CD8-positive, alpha-beta memory T cell (primary cell): ENCODE measurements at places on chromosomes 1 and 21. TPM values are rescaled to one million over a fixed set of nuclear protein-coding genes. Genes with fewer than 3 reads are reported as not detected.

The CD58 gene
- polyA plus RNA-seq = 49.1 TPM

GRCh38 chr1:247350587-247350986 lies 18.9 kb upstream of the ZNF496 start:
- DNase-seq = no peak

DNA sequence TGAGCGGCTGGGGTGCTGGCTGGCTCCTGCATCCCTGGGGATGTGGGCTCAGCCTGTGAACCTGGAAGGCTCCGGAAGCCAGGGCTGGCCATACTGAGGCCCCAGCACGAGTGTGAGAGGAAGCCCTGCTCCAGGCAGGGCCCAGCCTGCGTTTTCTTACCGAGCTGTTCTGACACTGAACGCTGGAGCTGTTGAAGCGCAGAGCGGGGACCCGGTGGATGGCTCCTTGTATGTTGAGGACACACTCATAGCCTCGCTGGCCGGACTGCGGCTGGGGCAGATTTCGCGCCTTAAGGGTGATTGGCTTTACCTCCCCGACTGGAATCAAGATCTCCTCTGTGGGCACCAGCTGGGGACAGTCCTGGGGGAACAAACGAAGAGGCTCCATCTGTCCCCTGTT lies 160.0 kb downstream of the PLXNA2 start:
- no peak for DNase-seq

- DNase-seq = no peak
Measured at GRCh38 chr1:41627491-41628280, 143.2 kb upstream of the EDN2 start.

The PKLR gene
- not detected for polyA plus RNA-seq
